ENCODE measurements at places on chromosomes 11 and 22.

DNA sequence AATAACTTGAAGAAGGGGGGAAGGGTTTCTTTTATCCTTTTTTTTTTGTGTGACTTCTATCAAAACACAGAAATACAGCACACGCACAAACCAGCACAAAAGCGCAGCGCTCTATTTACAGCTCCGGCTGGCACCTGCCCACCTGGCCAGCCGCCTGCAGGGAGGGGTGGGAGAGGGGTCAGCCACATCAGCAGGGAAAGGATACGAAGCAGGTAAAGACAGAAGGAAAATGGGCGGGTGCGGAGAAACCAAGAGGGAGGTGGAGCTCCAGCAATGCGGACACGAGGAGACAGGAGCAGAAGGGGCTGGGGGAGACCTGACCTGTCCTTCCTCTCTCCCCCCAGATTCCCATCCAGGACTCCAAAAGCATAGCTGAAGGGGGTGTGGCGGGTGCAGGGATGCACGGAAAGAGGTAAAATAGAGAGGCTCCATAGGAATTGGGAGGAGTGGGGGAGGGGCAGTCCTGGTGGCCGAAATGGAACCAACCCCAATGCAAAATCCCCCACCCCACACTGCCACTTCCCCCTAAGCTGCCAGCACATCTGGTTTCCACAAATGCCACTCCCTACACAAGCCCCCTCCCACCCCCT lies 14.1 kb downstream of the CXCR5 start:
- DNase-seq = peak; percentile 42

- no peak for DNase-seq
These were observed 100.7 kb upstream of the CD82 start for GRCh38 chr11:44464741-44465140.

DNA sequence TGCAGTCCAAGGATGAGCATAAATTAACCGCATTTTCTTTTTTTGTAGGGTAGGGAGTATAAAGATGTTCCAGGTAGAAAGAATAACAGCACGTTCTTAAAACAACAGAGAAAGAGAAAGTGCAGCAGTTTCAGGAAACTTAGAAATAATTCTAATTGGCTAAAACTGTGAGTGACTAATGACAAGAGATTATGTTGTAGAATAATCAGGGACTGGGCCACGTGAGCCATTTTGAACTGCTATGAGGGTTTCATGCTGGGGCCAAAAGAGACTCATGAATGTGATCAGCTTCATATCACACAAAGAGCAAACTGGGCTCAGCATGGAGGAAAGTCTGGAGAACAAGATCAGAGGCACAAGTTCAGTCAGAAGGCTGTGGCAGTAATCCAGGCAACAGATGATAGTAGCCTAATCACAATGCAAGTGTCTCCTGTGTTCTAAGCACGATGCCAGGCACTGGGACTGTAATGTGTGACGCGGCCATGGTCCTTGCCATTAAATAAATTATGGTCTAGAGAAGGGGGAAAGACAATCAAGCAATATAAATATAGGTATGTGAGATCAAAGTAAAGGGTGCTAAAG lies 17.9 kb downstream of the CWF19L2 start:
- DNase-seq = no peak

DNA sequence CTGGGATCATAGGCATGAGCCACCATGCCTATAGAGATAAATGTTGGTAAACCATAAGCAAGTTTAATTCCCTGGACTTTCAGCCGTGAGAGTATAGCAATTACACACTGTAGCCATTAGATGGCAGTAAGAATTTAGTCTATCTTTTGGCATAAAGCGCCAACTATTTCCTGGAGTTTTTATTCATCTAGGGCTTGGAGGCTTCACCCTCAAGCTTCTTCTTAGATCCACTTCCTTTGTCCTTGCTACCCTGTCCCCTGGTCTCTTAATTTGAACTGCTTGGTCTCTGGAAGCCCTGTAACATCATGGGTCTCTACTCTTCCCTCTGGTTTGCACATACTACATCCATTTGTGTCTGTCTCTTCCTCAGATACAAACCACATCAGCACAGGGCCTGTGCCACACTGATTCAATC lies 38.2 kb downstream of the OR10A6 start:
- no peak for DNase-seq

GRCh38 chr22:26466196-26466595 lies 17.4 kb downstream of the HPS4 start:
- no peak for DNase-seq

GRCh38 chr11:111047374-111047773 lies 198.2 kb upstream of the POU2AF2 start:
- DNase-seq = no peak

DNA sequence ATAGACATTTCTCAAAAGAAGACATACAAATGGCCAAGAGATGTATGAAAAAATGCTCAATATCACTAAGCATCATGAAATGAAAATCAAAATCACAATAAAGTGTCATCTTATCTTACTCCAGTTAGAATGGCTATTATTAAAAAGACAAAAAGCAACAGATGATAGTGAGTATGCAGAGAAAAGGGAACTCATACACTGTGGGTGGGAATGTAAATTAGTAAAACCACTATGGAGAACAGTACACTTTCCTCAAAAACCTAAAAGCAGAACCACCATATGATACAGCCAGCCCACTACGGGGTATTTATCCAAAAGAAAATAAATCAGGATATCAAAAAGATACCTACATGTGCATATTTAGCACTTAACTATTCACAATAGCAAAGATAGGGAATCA lies 700.0 kb upstream of the ANO5 start:
- DNase-seq = no peak

DNA sequence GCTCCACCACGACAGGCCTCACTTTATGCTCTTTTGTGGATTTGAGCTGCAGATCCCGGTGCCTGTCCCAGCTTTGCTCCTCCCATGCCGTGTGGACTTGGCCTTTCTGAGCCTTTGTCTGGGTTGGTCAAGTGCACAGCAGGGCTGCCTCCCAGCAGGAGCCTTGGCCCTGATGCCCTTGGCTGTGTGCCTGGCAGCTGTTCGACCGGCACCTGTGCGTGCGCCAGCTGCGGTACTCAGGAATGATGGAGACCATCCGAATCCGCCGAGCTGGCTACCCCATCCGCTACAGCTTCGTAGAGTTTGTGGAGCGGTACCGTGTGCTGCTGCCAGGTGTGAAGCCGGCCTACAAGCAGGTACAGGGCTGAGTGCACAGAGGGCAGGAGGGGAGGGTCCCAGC lies 46.5 kb downstream of the MYO7A start:
- no peak for DNase-seq

DNA sequence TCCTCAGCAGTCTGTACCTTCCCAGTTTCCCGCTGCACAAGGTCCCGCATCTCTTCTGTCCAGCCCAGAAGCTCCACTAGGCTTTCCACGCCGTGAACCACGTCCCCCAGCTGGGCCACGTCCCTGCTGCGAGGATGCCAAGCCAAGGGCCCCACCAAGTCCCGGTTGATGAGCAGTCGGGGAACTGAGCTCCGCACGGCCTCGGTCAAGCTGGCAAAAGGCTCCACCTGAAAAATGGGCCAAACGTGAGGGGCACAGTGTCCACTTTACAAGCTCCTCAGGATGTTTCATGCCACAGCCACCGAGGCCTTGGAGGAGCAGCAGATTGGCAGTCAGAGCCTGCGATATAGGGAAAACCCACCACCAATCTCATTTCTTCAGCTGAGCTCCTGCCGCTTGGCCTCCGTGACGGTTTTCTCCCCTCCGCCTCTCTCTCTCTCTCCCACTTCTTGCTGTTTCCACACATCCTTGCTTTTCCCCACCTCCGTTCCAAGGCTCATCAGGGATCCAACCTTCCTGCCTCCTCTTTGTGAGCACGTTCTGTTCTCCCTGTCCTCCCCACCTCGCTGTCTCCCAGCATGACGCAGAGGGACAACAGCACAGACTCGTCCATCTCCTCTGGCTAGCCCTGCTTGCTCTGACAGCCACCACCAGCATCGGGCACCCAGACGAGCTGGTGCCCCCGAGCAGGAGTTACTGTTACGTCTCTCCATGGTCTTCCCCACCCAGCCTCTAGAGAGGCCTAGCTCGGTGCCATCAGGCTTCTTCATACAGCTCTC lies 11.5 kb downstream of the RIC8A start:
- DNase-seq = no peak

DNA sequence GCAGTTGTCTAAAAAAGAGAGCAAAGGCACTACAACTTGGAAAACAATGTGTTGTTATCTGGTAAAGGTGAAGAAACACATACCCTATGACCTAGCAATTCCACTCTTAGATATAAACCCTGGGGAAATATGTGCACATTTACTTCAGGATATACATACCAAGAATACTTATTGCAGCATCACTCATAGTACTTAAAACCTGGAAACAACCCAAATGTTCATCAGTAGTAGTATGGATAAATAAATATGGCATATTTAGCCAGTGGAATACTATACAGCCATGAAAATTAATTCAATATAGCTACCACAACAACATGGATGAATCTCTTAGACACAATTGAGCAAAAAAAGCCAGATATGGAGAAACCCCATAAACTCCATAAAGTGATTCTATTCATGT lies 26.1 kb upstream of the MICAL2 start:
- DNase-seq = no peak

DNA sequence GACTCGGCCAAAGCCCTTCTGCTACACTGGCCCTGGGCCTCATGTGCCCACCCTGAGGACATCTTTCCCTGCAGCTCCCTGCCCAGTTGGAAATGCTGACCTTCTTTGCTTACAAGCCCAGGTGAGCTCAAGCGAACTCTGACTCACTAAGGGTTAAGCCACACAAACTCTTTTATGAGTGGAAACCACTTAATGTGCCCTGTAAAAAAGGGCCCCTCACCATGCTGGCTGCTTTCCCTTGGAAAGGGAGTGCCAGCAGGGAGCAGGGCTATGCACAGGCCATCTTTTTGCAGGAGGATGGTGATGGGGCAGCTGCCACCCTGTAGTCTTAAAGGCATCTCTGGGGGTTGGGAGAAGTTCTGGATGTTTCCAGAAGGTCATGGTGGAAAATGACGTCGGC lies 18.7 kb downstream of the EHF start:
- DNase-seq = no peak

DNA sequence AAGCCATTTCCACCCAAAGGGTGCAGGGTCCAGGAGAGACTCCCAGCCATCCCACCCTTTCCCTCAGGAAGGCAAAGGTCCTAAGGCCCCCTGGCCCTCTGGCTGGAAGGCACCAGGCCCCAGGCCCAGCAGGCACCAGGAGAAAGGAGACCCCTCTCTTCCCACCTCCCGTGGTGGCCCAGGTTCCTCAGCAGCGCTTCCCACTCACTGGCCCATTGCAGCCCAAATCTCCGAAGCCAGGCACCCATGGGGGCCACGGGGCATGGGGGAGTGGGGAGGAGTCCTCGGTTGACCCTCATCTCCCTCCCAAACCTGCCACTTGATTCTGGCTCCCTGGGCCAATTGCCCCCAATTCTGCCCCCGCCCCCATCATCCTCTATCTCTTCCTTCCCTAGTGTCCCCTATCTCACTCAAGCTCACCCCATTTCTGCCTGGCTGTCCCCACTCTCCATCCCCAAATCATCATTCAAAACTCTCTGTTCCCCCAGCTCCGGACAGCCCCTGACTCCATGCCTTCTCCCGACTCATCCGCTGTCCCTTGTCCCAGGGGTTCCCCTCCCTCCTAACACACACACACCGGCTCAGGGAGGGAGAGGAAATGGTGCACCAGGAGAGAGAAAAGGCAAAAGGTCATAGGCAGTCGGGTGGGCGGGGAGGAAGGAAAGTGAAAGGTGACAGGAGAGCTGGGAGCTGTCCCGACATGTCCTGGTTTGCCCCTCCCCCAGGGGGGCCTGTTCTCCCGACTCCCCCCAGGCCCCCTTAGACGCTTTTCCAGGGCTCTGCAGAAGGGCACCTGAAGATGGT lies 1.2 kb downstream of the LIF start:
- DNase-seq = no peak

GRCh38 chr11:125952973-125953372 lies 7.1 kb downstream of the VSIG10L2 start:
- peak; percentile 86 for DNase-seq

DNA sequence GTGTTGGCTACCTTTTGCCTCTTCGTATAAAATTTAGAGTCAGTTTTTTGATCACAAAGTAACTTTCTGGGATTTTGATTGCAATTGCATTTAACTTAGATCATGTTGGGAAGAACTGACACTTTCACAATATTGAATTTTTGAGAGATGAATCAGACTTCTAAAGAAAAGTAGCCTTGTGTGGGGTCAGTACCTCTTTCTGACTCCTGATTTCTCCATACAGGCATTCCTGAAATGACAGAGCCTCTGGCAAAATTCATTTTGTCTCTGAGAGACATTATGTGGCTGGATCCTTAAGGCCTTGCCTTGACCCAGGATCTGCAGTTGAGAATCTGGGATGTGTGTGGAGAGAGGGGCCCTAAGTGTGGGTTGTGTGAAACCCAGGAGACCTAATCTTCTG lies 37.8 kb downstream of the PPFIBP2 start:
- no peak for DNase-seq

DNA sequence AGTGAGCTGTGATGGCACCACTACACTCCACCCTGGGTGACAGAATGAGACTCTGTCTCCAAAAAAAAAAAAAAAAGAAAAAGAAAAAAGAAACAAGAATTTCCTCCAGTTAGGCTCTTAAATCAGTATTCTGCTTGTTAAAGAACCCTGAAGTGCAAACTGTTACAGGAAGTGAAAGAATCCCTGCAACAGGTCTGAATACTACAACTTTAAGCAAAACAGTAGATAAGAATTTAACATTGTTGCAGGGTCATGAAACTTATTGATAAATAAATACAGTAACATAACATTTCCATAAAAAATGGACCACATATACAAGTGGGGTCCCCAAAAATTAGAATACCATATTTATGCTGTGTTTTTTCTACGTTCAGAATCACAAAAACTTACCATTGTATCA lies 35.8 kb downstream of the FCHSD2 start:
- no peak for DNase-seq
